HFFc6 (cell line): ENCODE measurements at places on chromosomes 7 and 10. TPM values are rescaled to one million over a fixed set of nuclear protein-coding genes. Genes with fewer than 3 reads are reported as not detected.
A peak's percentile ranks its signal among the peaks of the same experiment; 100 is the strongest.

The EMX2 gene
- not detected in 3 replicates for total RNA-seq

DNA sequence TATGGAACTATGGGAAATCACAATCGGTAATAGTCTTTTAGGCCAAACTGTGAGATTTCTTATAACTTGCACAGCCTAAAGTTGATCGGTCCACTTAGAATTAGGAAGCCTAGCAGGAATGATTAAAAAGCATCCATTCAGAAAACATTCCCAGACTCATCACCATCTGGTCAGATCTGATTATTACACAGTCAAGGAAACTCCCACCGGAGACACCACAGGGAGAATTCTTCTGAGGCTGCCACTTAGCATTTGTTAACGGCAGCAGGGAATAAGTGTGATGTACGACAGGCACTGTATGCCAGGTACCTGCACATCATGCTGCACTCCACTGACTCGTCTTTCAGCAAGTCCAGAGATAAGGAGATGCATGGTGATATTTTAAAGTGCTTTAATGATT lies 227.6 kb upstream of the STEAP1 start:
- no peak for DNase-seq

GRCh38 chr10:516764-517163 lies 172.7 kb downstream of the DIP2C start:
- DNase-seq, result no peak

GRCh38 chr7:153188630-153189029 lies 429.1 kb downstream of the ACTR3B start:
- no peak for DNase-seq

GRCh38 chr10:16992611-16993119 lies 136.9 kb downstream of the CUBN start:
- DNase-seq, result peak; percentile 62

GRCh38 chr7:23544913-23545354 lies 13.2 kb upstream of the TRA2A start:
- DNase-seq, result peak; percentile 24

GRCh38 chr7:75639071-75639885 lies 99.5 kb downstream of the HIP1 start:
- peak; percentile 22 for DNase-seq

The SUFU gene
- 14.8 to 16.6 TPM (median 15.6 TPM) in 3 replicates for total RNA-seq

DNA sequence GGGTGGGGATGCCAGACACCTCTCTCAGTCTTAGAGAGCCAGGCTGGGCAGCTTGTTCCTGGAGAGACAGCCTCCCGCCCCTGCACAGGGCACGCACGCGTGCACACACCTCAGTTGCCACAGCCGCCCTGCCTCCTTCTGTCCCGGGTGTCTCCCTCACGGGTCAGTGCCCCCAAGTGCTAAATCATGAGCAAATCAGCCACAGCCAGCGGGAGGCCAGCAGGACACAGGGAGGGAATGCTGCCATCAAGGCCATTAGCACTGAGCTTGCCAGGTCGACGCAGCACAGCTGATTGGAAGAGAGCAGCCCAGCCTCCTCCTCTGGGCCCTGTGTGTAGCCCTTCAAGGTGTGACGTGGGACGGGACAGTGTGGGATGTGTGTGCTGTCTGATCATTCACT lies 130.4 kb downstream of the CDH23 start:
- no peak for DNase-seq

DNA sequence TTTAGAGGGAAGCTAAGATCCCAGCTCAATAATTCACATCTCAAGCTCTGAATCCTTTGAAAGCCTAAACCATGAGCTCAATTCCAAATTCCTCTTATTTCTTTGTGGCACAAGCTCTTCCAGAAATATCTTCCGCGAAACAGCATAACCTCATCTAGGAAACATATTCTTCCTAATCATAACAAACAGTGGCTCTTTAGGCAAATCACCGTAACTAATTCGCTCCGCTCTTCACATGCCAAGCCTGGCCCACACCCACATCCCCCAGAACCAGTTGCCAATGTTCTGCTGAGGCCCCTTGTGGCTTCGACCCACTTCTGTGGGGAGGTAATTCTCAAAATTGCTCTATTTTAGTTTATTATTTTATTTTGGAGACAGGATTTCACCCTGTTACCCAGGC lies 19.2 kb downstream of the GAD2 start:
- no peak for DNase-seq

The GIMAP6 gene
- total RNA-seq, result not detected in 3 replicates

DNA sequence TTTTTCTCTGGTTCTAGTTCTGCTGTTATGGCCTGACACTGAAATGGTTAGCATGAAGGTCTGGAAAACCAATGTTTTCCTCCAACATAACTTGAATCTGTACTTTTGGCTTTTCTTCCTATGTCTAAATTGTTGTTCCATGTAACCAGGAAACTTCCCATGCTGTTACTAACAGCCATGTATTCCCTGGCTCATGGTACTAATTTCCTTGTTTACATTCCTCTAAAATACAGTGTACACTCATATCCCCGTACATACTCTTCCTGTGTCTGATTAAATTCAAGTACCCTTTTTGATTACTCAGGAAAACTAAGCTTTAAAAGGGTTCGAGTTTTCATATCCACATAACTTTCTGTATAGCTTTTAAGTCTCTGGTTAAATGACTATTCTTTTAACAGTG lies 12.3 kb upstream of the ACSM6 start:
- no peak for DNase-seq

The PON1 gene
- total RNA-seq, result not detected in 3 replicates

The CREB5 gene
- total RNA-seq, result 0.77 to 1.6 TPM (median 0.85 TPM) in 3 replicates

- DNase-seq, result no peak
Observed at GRCh38 chr7:12729112-12729511, 41.7 kb downstream of the ARL4A start.

- peak; percentile 3 for DNase-seq
Observed at GRCh38 chr10:18312374-18313139, 172.3 kb downstream of the CACNB2 start.

DNA sequence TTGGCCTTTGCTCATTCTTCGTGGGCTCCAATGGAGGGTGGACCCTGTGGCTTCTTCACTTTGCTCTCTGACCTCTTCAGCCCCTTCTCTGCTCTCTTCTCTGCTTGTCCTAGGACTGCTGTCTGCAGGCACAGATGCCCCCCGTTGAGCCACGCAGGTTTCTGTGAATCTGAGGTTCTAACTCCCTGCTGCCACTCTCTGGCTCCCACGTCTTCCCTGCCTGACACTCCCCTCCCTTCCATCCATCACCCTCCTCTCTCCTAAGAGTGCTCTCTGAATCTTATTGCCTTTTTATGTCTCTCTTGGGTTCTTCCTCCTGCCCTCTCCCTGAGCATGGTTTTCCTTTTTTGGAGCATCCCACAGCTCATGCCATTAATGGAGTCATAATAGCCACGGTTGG lies 499.5 kb upstream of the GALNT17 start:
- no peak for DNase-seq

- DNase-seq, result peak; percentile 70
Observed at GRCh38 chr7:156751319-156751718, 110.7 kb downstream of the RNF32 start.

DNA sequence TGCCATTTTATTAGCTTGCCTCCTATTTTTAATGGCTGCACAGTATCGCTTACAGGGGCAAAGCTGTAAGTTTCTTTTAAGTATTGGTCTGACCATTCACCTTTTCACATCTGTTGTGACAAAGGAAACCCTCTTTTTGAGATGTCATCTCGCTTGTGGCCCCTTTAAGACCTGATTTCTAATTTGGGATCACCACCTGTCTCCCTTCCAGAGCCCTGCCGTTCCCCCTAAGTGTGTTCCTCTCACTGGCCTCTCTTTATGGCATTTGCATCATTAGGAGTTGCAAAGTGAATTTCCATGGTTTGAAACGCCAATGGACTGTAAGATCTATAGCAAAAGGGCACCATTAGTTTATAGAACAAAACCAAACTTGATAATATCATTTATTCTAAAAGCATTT lies 1.4 kb downstream of the EPDR1 start:
- DNase-seq, result no peak

The LMOD2 gene
- total RNA-seq, result not detected in 3 replicates

DNA sequence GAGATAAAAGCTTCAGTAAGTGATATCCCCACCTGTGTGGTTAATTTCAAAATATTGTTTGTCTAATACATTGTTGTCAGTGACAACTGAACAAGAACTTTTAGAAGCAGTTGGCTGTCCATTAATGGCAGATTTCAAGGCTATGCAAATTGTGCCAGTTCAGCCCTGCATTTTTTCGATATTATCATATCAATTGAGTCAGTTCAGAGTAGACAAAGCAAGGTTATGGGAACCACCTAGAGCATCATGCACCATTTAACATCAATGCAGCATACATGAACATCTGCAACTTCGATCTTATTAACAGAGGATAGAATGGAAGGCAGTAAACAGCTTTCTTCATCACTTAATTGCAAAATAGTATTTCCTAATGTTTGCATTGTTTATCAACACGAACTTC lies 180.7 kb upstream of the KAT6B start:
- DNase-seq, result no peak

The NUDT13 gene
- total RNA-seq, result 1.9 to 2.8 TPM (median 2.0 TPM) in 3 replicates

GRCh38 chr10:126667568-126667967 lies 2.9 kb downstream of the C10orf90 start:
- no peak for DNase-seq

The ZP3 gene
- total RNA-seq, result 18.3 to 26.8 TPM (median 19.4 TPM) in 3 replicates

GRCh38 chr7:133859231-133859630 lies 267.9 kb upstream of the LRGUK start:
- no peak for DNase-seq

GRCh38 chr10:92737484-92737883 lies 47.7 kb downstream of the HHEX start:
- no peak for DNase-seq

The ITPRID1 gene
- total RNA-seq, result not detected in 3 replicates

- peak; percentile 66 for DNase-seq
Observed at GRCh38 chr7:134703782-134704181, 57.1 kb downstream of the BPGM start.

The MALSU1 gene
- total RNA-seq, result 79.0 and 87.3 TPM in 2 replicates

The ABCB4 gene
- total RNA-seq, result not detected in 3 replicates

The SRGN gene
- 127 to 442 TPM (median 149 TPM) in 3 replicates for total RNA-seq

DNA sequence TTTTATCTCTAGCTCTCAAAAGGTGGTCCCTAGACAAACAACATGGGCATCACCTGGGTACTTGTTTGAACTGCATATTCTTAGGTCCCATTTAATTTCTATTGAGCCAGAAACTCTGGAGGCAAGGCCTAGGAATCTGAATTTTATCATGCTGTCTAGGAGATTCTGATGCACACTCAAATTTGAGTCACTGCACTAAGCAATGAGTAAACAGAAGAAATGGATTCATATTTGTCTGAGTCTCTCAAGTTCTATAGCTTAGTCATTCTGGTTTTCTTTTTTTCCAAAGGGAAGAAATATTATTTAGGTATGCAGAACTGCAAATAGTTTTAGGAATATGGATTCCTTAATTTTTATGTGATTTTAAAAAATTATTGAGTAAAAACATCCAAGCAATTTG lies 185.5 kb downstream of the SEMA3A start:
- no peak for DNase-seq

- no peak for DNase-seq
Observed at GRCh38 chr10:68330852-68331454, 911 bp upstream of the HNRNPH3 start.

DNA sequence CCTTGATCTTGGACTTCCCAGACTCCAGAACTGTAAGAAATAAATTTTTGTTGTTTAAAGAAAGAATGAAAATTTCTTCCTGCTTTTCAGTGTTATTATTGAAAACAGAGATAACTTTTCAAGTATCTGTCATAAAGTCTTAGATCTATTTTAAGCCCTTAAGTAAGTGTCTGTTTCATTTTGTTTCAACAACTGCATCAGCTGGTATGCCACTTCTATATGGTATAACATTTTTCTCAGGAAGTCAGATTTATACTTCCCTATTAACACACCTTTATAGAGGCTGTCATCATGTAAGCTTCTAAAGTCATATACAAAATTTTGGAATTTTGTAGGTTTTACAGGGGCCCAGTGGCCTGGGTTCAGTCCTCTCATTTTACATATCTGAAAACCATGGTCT lies 24.4 kb downstream of the RALA start:
- no peak for DNase-seq

GRCh38 chr10:44974082-44974627 lies 4.5 kb downstream of the DEPP1 start:
- no peak for DNase-seq

GRCh38 chr10:27771231-27771630 lies 25.6 kb upstream of the MKX start:
- DNase-seq, result no peak

The AUTS2 gene
- not detected in 3 replicates for total RNA-seq

- DNase-seq, result peak; percentile 74
Observed at GRCh38 chr10:30436191-30436611, 2.2 kb downstream of the MAP3K8 start.

GRCh38 chr7:108265007-108265406 lies 134.8 kb upstream of the LAMB4 start:
- DNase-seq, result no peak

DNA sequence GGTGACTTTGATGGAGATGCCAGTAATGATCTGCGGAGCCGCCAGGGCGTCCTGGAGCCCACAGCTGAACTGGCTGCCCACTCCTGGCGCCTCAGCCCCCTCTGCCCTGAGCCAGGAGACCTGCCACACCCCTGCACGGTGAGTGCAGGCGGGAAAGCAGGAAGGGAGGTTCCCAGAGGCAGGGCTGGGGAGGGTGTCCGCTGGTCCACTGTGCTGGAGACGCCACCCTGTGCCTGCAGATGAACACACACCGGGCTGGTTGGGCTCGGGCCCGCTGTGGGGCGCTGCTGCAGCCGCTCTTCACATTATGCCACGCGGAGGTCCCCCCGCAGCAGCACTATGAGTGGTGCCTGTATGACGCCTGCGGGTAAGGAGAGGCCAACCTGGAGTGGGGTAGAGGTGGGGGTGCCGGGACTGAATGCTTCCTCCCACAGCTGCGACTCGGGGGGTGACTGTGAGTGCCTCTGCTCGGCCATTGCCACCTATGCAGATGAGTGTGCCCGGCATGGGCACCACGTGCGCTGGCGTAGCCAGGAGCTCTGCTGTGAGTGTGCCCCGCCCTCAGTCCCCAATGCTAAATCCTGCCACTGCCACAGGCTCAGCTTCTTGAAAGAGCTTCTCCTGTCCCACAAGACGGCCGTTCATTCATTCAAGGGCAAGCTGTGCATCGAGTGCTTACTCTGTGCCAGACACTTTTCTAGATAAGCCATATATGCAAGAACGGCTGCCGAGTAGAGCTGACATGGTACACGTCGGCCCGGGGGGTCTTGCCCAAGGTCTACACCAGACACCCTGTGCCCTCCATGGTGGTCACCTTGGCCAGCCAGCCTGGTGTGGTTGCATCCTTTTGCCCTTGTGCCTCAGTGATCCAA lies 14.3 kb upstream of the ZNF467 start:
- DNase-seq, result peak; percentile 7

- no peak for DNase-seq
Observed at GRCh38 chr10:96651998-96652431, 65.2 kb upstream of the TM9SF3 start.

The PAPOLB gene
- not detected in 3 replicates for total RNA-seq

- DNase-seq, result peak; percentile 20
Observed at GRCh38 chr7:127588697-127589482, 679 bp downstream of the ARF5 start.

GRCh38 chr7:155861480-155861868 lies 49.2 kb upstream of the SHH start:
- DNase-seq, result no peak

GRCh38 chr10:15106352-15107013 lies 9.3 kb downstream of the RPP38 start:
- peak; percentile 46 for DNase-seq

The CTTNBP2 gene
- total RNA-seq, result not detected in 3 replicates

- DNase-seq, result peak; percentile 36
Observed at GRCh38 chr7:151051108-151051507, 2.8 kb downstream of the ASIC3 start.
